Panc1 (cell line): ENCODE measurements at places on chromosomes 2 and 18.

DNA sequence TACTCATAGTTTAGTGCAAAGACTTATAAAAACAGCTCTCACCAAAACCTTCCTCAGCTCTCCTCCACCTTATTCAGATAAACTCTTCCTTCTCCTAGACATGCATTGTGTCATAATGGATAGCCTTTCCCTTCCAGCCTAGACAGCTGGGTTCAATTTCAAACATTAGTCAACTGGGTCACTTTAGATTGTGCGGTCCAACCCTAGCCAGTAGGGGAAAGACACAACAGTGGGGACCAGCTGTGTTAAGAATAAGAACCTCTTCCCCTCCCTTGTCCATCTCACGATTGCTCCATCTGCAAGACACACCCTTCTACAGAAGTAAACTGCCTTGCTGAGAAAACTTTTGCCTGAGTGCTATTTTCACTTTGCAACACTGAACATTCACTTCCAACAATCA, 8.5 kb downstream of the PRPF40A start:
- DNase-seq: no peak

GRCh38 chr2:240498958-240499260, 58.9 kb downstream of the ANKMY1 start:
- DNase-seq: no peak

GRCh38 chr2:46122318-46122976, 174.8 kb upstream of the EPAS1 start:
- DNase-seq: no peak

DNA sequence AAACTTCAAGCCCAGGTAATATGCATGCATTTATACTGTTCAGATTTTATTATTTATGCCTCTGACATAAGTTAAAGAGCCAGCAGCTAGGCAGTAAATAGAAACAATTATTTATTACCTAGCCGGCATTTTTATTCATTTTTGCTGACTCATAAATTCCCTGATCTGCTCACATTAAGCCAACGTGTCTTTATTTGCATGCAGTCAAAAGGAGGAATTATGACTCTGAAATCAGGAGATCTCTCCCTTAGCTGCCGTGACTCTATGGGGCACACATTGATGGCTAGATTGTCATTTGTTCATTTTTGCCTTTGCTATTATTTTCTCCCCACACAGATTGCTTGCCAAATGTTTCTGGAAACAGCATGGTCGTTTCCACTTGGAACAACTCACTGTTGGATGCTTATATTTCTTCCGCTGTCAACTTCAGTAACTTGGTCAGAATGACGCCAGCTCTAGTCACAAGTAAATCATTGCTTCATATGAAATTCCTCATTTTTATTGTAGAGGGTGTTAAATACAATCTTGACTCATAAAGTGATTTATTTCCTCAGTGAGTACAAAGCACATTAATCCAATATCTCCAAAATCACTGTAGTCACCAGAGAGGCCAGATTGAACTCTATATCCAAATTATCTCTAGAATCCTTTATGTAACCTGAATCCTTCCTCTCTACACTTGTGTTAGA, 15.9 kb upstream of the ZBTB14 start:
- DNase-seq: no peak

DNA sequence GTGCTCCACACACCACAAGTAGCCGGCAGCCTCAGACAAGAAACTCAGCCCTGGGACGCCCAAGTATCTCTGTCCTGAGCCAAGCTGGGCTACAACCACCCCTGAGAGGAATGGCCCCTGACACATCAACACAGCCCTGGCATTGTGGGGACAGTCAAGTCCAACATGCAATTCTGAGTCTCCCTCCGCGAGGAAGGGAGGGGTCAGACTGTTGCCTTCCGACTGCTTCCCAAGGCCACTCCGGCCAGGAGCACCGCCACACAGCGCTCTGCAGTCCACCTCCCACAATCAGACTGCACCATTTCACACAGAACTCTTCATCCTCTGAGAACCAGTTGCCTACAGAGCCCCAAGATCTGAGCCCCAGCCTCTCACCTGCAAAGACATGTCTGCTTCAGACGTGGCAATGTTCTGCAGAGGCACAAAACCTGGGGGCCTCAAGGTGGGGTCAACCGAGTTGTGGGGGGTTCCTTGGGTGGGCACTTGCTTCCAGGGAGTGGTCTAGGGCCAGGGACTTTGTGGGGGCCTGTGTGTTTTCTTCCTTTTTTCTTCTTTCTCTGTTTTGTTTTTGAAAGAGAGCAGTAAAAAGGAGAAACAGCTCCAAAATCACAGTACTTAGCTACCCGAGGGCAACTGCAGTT, 76.7 kb upstream of the SALL3 start:
- DNase-seq: no peak

DNA sequence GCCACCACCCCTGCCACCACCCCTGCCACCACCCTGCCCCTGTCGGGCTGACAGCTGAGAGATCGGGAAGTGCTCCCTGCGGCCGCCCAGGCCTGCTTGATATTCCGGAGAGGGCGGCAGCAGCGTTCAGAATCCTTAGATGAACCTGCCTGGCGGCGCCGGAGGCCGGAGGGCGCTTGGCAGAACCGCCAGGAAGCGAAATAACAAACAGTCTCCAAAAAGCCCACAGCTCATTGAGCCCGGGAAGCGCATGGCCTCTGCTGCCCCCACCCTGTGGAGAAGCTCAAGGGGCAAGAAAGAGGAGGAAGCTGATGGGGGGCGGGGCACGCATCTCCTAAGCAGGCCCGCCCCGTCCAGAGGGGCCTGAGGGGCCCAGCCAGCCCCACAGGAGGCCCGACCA, 92.2 kb upstream of the MBOAT2 start:
- DNase-seq: no peak

- no peak for DNase-seq
Observed at GRCh38 chr2:36756438-36756837, 59.9 kb downstream of the VIT start.

- no peak for DNase-seq
Observed at GRCh38 chr18:77059294-77059916, 73.2 kb downstream of the MBP start.

DNA sequence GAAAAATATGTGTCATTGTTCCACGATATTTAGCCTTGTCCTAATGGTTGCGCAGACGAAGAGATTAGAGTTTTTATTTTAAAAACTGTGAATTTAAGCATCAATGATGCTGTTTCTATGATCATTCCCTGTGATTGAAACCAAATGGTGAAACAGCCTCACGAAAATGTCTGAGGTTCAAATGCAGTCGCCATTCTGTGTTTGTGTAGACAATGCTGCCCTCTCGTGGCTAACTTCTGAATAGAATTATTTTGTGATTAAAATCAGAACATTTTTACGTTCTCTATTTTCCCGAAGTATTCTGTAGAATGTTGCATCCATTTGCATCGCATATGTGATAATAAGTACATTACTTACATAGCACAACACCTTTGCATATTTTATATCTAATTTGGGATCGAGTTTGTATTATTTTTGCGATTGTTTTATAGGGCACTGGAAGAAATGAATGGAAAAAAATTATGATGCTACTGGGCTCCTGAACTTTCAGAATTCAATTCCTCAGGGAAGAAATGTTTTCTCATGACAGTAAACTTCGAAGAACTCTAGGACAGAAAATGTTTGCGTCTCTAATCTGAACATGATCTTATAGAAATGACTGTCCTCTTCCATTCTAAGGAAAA, 54.8 kb upstream of the CREB1 start:
- no peak for DNase-seq

- no peak for DNase-seq
Observed at GRCh38 chr2:2623939-2624338, 292.9 kb upstream of the MYT1L start.

DNA sequence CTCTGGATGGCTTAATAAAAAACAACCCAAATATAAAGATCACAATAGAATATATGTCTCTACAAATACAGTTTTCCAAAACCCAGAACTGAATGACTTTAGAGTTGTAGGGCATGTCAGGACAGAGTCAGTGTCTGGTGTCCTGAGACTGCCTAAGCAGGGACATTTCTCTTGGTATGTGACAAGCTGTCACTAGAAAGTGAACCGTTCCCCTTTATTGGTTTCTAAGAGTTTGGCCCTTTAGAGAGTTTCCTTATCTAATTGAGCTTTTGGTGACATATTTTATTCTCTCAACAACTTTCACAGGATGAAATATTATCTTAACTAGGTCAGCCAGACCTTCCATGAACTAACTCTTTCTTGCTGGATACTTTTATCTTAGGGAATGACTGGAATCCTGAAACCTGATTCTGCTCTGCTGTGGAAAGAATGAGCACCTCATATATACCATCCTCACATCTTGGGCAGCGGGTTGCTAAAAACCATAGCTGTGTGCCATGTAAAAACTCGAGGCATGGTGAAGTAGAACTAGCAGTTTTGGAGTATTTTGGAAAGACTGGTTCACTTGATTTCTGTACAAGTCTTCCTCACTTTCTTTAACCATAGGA, 54.8 kb downstream of the CAVIN2 start:
- DNase-seq: no peak

- DNase-seq: no peak
Observed at GRCh38 chr2:138298900-138299299, 202.7 kb upstream of the SPOPL start.

GRCh38 chr2:174901075-174901474, 104.1 kb downstream of the CHN1 start:
- DNase-seq: no peak

DNA sequence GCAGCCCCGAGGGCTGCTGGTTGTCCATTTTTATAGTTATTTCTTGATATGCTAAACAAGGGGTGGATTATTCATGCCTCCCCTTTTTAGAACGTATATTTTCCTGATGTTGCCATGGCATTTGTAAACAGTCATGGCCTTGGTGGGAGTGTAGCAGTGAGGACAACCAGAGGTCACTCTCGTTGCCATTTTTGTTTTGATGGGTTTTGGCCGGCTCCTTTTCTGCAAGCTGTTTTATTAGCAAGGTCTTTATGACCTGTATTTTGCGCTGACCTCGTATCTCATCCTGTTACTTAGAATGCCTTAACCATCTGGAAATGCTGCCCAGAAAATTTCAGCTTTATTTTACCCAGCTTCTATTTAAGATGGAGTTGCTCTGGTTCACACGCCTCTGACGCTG, 825.8 kb upstream of the CDH2 start:
- DNase-seq: no peak

DNA sequence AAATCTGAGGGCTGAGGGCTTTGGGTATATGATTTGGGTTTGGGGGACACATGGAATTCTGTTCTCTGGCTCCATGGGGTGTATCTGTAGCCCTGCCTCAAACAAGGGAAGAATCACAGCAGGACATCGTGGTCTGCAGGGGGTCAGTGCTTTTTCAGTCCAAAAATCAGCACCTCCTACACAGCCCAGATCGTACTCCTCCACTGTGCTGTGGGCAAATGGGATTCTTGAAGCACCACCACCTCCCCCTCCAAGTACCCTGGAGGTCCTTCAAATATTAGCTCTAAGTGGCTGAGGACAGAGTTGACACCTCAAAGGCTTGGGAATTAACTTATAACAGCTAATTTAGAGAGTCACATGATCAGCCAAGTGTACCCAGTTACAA, 41.5 kb downstream of the EPHA4 start:
- DNase-seq: no peak

DNA sequence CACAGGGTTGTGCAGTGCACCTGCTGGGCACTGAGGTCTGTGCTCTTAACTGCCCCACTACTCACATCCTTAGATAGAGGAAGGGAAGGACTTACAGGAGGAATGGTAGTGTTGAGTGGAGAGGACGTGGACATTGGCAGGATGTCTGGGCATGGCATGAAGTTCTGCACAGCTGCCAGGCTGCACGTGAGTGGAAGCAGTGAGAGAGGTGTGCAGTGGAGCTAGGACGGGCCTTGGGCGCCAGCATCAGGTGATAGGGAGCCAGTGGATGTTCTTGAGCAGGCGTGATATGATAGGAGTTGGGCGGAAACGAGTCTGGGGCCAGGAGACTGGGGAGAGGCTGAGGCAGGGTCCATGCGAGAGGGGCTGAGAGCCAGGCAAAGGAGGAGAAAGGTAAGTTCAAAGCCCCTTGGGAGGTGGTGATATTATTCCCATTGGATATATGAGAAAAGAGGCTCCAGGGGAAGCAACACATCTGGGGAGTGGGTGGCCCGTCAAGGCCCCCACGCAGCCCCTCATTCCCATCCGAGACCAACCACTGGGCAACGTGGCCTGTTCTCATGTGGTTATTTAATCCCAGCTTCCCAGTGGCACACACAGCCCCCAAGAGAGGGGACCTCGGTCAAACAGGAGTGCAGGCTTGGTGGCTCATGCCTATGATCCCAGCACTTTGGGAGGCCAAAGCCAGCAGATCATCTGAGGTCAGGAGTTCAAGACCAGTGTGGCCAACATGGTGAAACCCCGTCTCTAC, 45.7 kb upstream of the SNED1 start:
- DNase-seq: no peak

- DNase-seq: no peak
Observed at GRCh38 chr2:66523377-66523969, 88.5 kb downstream of the MEIS1 start.

DNA sequence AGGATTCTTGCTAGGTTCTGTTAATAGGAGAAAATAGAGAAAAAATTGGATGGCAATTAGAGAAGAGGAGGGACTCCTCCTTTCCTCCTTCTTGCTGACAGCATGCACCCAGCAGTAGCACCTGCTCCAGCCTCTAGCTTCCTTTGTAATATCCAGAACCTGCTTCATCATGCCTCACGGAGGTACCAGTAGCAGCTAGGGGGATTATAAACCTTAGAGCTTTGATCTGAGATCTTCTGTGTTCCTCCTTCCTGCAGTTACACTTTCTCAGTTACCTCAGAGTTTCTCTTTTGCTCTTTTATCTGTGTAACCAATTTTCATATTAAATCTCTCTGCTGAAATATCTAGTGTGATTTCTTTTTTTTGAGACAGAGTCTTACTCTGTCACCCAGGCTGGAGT, 16.6 kb downstream of the DPP4 start:
- DNase-seq: no peak

- DNase-seq: no peak
Observed at GRCh38 chr2:196163285-196163684, 8.1 kb downstream of the STK17B start.

DNA sequence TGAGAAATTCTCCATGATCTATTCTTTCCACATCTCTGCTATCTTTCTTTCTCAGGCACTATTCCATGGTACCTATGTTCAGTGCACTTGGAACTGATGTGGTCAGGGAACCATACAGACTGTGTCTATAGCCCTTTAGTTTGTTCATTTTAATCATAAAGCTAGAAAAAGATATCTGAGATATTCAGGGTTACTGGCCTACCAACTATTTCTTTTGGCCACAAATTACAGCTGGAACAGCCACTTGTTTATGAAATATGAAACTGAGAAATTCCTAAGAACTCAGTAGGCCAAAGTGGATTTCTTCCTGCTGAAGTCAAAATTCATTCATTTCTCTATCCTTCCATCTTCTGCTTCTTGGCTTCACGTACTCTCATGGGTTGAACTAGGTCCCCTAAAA, 22.8 kb upstream of the LYPD1 start:
- no peak for DNase-seq

DNA sequence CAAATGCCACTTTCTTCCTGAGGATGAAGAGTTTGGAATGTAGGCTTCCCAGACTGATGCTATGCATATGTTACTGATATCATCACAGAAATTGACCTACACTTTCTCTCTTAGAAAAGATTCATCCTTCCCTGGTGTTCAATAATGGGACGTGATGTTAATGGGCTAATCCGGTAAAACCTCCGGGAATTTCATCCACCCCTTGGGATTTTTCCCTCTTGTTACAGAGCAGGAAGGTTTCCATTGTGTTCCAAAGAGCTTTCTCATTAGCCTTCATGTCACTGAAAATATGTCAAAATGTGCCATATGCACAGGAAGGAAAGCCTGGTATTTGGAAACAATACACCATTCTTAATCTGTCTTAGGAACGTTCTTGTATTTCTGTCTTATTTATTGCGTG, 20.7 kb downstream of the ALPK2 start:
- DNase-seq: no peak

- DNase-seq: no peak
Observed at GRCh38 chr2:177147834-177148445, 64.7 kb upstream of the HNRNPA3 start.
